ENCODE measurements at places on chromosomes 3 and 15. TPM values are rescaled to one million over a fixed set of nuclear protein-coding genes. Genes with fewer than 3 reads are reported as not detected.

FAM107A gene
- polyA plus RNA-seq: 5.2 TPM

ACP3 gene
- polyA plus RNA-seq: 62.6 TPM

NR2F2 gene
- polyA plus RNA-seq: 393 TPM

HYKK gene
- 7.9 TPM for polyA plus RNA-seq

GNL3 gene
- polyA plus RNA-seq: 84.9 TPM

ARHGAP11A gene
- 26.4 TPM for polyA plus RNA-seq

DLEC1 gene
- polyA plus RNA-seq: 0.57 TPM

- no peak for DNase-seq
Observed at GRCh38 chr3:153357436-153357835, 195.4 kb downstream of the RAP2B start.

GRCh38 chr3:81068546-81068945 is 692.9 kb downstream of the GBE1 start:
- no peak for DNase-seq

GRCh38 chr3:21585216-21585740 is 165.7 kb downstream of the ZNF385D start:
- no peak for DNase-seq

DNA sequence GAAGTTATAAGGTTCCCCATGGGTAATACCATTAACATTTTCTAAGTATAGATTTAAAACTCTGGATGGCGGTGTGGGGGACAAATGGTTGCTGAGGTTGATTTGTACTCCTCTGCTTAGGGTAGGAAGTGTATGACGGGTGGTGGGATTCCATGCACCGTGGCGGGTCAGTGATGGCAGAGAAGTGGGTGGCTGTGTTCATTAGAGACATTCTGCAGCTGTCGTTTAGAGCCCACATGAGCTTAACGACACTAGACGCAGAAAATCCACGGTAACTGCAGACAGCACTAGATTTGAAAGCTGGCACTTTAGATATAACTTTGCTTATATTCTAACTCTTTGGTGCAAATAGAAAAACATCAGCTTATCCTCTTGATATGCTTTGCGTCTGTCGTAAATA is 37.5 kb downstream of the SGO1 start:
- DNase-seq: no peak

GRCh38 chr3:168583977-168584376 is 488.3 kb upstream of the GOLIM4 start:
- no peak for DNase-seq

All from right renal pelvis (tissue), 4 donors.